Glutamatergic neuron (in vitro differentiated cells): ENCODE measurements at places on chromosomes 1 and 21. TPM values are rescaled to one million over a fixed set of nuclear protein-coding genes. Genes with fewer than 3 reads are reported as not detected.

Gene SLC16A4
- 4.4 TPM for total RNA-seq

GRCh38 chr1:160534823-160535605, 12.0 kb upstream of the SLAMF6 start:
- no peaks in the 10 kb centered on the region for H3K4me1 ChIP-seq

DNA sequence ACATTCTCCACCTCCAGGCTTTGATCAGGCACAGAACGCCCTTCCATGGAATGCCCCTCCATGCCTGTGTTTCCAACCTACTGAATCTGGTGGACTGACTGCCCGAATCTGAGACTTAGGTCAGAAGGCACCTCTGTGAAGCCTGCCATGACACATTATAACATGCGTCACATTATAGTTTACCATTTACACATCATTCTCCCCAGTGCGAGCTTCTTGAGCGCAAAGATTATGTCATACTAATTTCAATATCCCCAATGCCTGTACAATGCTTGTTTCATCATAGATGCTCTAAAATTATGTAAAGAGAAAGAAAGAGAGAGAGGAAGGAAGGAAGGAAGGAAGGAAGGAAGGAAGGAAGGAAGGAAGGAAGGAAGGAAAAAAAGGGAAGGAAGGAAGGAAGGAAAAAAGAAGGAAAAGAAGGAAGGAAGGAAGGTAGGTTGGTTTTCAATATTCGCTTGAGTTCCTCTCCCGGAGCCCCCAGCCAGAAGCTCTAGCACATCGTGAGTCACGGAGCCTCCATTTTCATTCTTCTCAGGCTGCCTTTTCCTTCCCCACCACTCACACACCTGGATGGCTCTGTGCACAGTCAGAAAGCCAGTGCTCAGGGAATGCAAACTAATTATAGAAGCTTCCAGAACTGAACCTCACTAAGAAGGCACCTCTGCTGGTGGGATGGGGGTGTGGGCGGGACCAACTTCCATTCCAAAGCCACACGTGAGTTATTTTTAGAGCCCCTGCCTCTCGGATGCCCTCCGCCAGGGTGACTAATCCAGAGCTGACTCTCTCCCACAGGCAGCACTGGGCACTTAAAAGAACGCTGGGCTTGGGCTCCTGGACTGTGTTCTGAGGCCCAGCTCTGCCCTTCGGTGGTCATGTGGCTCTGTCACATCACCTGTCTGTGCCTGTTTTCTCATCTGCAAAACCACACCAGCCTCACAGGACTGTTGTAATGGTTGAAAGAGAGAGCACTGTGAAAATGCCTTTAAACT, 27.4 kb downstream of the LAMB3 start:
- no peaks in the 10 kb centered on the region for H3K36me3 ChIP-seq
- H3K4me3 ChIP-seq = no peak overlapping the region
- DNase-seq = no peak

DNA sequence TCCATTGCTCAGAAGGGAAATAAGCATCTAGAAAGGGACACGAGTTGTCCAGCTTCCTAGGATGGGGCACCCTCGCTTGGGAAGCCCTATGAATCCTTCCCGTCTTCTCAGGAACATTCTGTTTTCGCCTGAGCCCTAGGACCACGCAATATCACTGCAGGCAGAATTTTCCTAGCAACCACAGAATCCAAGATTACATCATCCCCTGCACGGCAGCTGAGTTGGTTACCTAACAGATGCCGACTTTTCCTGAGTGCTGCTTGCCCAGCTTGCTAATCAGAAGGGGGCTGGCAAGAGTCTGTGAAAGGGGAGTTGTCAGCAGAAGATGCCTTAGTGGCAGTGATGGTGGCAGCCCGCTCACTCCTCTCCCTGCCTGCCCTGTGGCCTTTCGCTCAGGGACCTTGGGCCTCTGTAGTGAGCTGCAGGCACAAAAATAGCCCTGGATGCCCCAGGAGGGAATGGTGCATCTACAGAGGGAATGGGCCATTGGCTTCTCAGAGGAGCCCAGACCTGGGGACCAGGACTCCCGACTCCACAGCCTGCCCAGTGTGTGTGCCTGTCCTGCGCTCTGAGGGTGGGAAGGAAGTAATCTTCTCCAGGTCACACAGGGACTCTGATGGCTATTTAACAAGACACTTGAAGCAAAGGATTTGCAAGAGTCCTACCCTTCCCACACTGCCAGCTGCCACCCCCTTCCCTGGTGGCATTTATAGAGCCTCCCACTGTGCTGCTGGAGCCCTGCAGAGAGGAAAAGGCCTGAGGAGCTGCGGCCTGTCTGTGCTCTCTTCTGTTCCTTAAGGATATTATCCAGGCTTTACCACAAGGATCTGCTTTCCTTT, 28.9 kb upstream of the CLSTN1 start:
- no peak overlapping the region for H3K4me3 ChIP-seq
- peaks cover 5% of the 10 kb centered on the region for H3K27me3 ChIP-seq
- H3K36me3 ChIP-seq = peaks cover 5% of the 10 kb centered on the region
- peak overlapping the region; percentile 93 for H3K27ac ChIP-seq
- peak; percentile 62 for DNase-seq
